SK-N-DZ (cell line): ENCODE measurements at places on chromosomes 4 and X.
A peak's percentile ranks its signal among the peaks of the same experiment; 100 is the strongest.

GRCh38 chr4:57764856-57765255, 654.7 kb upstream of the IGFBP7 start:
- no peak for DNase-seq

GRCh38 chr4:28723371-28723770, 1862.7 kb downstream of the STIM2 start:
- peak; percentile 54 for DNase-seq

- DNase-seq: no peak
These were observed 180.6 kb downstream of the RNF150 start for GRCh38 chr4:140952717-140953116.

DNA sequence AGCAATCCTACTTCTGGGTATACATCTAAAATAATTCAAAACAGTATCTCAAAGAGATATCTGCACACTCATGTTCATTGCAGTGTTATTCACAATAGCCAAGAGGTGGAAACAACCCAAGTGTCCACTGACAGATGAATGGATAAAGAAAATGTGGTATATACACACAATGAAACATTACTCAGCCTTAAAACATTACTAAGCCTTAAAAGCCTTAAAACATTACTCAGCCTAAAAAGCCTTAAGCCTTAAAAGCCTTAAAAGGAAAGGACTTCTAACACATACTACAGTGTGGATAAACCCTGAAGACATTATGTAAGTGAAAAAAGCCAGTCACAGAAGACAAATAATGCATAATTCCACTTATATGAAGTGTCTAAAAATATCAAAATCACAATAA, 40.3 kb upstream of the TFDP3 start:
- no peak for DNase-seq

DNA sequence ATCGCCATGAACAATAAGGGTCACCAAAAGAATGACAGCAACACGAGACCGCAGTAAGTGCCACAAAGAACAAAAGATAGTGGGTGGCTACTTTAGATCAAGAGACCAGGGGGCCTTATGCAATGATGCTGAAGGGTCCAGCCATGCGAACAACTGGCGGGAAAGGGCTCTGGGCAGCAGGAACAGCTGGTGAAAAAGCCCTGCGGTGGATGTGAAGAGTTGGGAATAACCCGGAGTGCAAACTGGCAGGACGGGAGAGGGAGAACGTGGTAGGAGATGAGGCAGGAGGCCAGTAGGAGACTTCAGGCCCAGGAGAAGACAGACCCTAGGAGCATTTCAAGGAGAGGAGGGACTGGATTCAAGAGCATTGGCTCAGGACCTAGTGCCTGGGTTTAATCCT, 120.2 kb downstream of the AFAP1 start:
- DNase-seq: no peak

GRCh38 chr4:87785731-87786509, 13.4 kb upstream of the IBSP start:
- no peak for DNase-seq

GRCh38 chrX:107629540-107629909, 1.2 kb downstream of the PRPS1 start:
- DNase-seq: peak; percentile 18

- DNase-seq: no peak
These were observed 196.6 kb upstream of the ETNPPL start for GRCh38 chr4:108959491-108959890.

GRCh38 chrX:40494005-40494404, 86.8 kb upstream of the ATP6AP2 start:
- no peak for DNase-seq

DNA sequence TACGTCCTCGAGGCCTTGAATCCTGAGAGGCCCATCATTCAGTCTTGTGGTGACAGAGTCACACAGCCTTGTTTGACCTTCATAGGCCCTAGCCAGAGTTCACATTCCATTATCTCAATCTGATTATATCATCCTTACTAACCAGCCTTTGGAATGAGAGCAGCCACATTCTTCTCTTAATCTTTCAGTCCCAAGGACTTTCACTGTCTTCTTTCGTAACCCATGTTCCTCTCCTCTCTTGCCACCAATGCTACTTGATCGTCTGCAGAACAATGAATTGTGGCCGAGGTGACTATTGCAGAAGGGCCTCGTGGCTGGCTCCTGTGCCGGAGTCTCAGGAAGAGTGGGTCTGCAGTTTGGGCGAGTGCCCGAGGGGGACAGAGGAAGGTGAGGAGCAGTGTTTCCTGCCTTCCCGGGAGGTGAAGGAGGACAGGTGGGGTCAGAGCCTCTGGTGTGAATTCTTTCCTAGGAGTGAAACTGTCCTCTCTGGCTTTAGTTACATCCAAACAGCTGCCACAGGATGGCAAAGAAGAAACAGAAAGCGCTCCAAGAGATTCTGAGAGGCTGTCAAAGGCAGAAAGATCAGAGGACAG, 94.6 kb downstream of the LIMCH1 start:
- no peak for DNase-seq

DNA sequence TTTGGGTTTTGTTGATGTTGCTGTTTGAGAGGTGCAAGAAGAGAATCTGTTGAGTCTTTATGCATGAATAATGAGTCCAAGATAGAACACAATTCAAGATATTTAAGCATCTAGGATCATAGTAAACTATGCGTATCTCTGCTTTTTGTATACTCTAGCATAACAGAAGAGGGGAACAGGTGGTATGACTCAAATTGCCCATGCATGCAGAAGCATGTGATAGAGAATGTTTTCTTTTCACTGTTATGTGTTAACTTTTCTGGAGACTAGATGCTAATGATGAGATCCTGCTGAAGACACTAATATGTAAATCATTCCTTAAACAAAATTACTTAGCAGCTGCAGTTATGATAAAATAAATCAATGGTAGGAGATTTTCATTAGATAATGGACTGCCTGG, 165.3 kb upstream of the FTHL17 start:
- no peak for DNase-seq

GRCh38 chr4:108166038-108166437, 2.7 kb downstream of the LEF1 start:
- no peak for DNase-seq
